ENCODE measurements at places on chromosomes 1 and 21.

DNA sequence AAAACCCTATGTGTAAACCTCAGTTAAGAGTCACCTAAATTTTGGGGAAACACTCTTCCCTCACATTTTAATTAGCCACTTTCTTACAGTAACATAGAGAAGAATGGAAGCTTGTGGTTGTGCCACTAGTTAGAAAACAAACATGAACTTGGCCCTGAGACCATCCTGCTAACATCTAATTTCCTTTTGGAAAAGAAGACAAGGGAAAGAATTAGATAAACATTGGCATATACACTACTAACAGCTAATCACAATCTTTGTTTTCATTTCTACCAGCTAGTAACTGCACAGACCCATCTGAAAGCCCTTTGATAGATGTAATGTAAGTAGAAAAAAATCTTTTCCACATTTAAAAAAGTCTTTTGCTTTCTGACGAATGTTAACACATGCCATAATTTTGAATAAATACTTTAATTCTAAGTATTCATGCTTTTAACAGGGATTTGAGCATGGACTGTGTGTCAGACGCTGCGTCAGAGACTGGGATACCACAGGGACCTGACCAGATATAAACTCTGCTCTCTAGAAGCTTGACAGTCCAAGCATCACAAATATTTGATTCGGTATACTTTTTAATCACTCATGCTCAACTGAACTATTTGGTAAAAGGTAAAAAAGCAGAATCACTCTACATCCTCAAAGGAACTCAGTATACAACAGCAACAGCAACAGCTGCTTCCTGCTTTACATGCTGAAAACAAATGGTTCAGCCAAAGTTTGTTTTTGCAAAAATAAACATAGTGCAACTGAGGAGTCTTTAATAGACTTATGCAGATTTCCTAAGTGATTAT is 30.2 kb downstream of the DPH5 start:
- no peak for DNase-seq

DNA sequence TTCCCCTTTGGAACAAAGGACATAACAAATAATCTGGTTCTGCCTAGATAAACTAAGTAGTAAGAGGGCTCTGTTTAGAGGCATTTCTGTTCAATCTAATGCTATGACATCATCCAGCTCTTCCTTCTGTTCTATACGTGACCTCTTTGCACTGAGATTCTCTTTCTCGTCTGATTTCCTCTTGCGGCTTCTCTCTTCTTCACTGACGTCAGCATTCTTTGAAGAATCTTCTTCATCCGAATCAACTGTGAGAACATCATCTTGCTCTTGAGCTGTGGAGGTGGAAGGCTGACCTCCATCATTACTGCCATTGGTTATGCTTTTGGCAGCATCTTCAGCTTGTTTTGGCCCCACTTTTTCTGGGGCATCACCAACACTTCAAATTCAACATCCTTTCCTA is 130.4 kb downstream of the HS2ST1 start:
- no peak for DNase-seq

DNA sequence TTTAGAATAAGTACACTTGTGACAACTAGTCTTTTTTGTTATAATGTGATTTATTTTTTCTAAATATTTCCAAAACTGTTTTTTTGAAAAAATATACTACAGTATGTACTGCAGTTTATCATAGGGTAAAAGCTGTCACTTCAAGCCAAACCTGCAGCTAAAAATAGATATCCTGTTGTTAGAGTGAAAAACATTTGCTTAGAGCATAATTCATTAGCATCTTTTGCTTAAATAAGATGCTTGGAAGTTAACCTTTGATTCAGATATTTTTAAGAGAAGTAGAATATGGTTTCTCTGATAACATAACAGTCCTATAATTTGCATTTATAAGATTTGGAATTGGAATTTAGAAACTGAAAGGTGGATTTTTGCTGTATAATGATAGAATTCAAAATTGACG is 21.5 kb downstream of the PRKACB start:
- no peak for DNase-seq

- DNase-seq = peak; percentile 76
Observed at GRCh38 chr1:227999056-227999930, 7.5 kb upstream of the WNT3A start.

DNA sequence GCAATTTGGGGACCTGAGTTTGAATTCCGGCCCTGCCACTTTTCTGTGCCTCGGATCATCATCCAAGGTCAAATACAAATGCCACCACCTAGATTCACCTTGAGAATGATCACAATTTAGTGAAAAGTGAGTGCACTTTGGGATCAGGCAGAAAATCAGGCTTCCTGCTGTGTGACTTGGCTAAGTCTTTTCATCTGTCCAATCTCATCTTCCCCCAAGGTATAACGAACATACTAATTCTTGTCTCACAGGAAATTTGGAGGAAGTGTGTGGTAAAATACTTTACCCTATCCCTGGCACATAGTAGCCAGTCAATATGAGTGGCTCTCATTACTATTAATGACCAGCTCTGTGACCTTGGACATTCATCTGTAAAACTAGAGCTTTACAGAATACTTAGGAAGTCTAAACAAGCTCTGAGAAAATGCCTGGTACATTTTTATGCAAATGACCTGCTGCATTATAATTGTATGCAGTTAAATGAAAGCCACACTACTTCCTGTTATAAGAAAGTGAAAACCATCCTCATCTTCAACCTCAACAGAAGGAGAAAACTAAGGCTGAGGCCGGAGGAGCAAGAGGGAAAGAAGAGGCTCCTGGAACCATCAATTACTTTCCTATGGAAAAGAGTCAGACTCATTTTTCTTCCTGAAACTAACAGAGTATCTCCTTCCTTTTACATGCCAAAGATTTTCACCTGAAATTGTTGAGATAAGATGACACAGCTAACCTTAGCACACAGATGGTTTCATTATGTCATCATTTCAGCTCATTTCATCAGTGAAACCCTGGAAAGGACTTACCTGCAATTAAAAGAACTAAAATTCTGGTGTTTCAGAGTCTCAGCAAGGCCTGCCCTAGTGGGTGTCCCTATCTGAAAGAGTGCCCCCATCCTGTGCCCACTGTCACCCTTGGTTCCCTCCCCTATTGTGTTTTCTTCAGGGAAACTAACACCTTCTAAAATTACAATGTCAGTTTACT is 32.6 kb upstream of the RGS8 start:
- no peak for DNase-seq

- DNase-seq = no peak
Observed at GRCh38 chr1:149883598-149884247, 15.6 kb upstream of the BOLA1 start.

DNA sequence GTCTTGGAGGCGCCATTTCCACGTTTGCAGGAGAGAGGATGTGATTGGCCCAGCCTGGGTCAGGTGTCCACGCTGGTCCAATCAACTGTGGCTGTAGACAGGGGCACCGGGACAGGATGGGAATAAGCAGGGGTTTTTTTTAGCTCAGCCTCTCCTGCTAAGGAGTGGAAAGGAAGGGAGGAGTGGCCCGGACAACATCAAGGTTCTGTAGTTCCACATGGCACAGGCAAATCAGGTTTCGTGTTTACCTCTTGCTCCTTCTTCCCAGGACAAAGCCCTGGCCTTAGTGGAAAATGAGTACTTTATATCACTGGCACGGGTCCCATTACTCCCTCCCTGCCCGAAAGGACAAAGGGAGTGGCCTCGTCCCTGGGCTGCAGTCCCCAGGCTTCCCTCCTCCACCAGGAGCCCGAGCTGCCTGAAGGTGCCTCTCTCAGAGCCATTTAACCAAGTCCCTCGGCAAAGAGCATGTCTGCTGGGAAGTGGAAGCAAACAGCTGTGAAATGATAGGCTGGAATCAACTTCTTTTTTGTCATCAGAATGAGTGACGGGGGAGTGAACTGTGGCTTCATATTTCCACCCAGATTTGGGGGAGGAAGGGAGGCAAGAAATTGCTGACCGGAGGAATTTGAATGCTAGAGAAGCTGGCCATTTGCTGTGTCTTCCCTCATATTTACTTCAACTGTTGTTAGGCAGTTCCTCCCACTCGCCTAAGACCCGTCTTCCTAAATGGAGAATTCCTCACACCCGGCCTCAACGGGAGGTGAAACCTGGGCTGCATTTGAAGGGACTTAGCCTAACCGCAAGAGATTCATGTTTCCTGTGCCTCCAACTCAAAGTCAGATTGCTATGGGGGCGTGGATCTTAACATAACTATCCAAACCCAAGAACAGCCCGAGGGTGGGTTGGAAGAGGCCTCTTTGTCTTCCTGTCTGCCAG is 84.9 kb upstream of the SLC44A3 start:
- DNase-seq = peak; percentile 61

DNA sequence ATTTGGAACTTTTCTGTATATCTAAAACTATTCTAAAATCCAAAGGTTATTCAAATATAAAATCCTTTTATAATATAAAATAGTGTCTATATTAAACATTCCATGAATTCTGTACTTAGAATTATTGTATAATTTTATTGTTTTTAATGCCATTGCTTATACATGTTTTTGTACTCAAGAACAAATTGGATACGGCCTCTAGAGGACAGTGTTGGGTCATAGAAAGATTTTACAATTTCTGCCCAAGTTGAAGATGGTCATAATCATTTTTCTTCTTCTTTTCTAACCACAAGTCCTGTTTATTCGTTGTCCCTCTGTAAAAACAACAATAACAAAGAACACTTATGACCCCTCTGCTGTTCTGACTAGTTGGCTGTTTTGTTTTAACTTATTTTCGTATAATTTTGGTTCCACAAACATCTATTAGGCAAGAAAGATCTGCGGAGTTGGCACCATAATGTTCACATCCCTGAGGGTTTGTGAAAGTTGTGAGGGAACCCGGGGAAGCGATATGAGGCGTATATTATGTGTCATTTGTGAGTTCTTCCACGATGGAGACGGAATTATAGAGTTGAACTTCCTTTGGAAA is 75.7 kb upstream of the KIF26B start:
- peak; percentile 46 for DNase-seq

GRCh38 chr1:193905288-193906085 is 719.1 kb upstream of the B3GALT2 start:
- peak; percentile 5 for DNase-seq

DNA sequence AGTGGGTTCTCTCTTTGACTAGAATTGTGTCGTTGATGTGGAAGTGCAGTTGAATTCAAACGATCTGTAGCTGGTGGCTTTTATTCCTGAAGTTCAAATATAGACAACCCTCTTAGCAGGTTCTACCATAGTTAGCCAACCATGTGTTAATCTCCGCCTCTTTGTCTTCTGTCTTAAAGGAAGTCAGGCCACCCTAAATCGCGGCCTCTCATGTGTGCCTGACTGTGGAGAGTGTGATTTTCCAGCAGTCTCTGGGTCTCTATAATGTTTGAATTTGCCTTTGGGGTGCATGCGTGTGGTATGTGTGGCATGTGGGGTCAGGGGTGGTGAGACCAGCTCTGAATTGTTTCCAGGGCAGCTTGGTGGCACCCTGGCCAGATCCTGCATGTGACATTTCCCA is 244.9 kb downstream of the DISC1 start:
- no peak for DNase-seq

Measured in AML-193 (cell line).